ENCODE measurements at places on chromosomes 1 and 21.

DNA sequence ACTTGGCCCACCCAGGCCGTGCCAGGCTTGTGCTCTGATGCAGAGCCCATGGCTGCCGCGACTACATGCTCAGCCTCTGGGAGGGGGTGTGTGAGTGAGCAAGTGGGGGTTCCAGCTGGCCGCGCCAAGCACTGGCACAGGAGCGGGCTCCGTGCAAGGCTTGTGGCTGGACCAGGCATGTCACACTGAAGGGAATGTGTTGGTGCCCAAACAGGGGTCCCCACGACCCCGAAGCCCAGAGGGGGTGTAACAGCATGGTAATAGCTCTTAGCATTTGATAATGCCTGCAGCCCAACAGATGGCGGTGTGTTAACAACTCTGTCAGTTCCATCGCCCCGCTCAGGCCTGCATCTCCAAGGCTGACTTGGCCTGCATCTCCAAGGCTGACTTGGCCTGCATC lies 38.3 kb upstream of the CD46 start:
- no peak for DNase-seq

DNA sequence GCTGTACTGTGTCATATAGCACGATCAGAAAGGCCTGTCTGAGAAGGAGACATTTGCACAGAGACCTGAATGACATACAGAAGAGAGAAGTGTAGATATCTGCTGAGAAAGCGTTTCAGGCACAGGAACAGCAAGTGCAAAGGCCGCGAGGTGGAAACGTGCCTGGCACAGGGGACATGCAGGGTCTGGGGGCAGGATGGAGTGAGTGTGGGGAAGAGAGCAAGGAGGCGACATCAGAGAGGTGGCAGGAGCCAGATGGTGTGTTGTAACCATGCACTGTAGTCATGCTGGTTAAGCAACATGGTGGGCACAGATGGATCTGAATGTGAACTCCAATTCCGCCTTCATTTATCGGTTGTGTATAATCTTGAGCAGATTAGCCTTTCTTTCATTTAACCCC lies 13.0 kb downstream of the KRTCAP2 start:
- DNase-seq = no peak

- DNase-seq = no peak
Measured at GRCh38 chr21:31159808-31160207, 121.5 kb upstream of the KRTAP19-8 start.

- DNase-seq = no peak
Measured at GRCh38 chr1:55575571-55576279, 360.6 kb upstream of the USP24 start.

- no peak for DNase-seq
Measured at GRCh38 chr1:197633447-197634078, 141.7 kb downstream of the DENND1B start.

- no peak for DNase-seq
Measured at GRCh38 chr1:174914991-174915390, 84.8 kb upstream of the CACYBP start.

DNA sequence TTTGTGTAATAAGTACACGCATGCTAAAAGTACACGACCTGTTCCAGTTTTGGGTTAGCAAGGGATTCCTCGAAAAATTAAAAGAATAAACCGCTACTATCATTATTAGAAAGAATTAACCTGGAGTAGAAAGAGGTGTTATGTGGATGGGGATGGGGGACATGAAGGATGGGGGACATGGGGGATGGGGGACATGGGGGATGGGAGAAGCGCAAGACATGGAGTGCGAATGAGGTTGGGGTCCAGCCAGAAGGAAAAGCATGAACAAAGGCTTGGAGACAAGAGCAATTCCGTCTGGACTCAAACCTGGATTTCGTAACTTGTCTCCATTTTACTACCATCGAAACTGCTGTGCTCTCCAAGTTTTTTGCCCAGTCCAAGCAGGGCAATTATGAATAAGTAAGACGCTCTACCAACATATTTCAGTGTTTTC lies 591 bp upstream of the KDM1A start:
- DNase-seq = no peak

DNA sequence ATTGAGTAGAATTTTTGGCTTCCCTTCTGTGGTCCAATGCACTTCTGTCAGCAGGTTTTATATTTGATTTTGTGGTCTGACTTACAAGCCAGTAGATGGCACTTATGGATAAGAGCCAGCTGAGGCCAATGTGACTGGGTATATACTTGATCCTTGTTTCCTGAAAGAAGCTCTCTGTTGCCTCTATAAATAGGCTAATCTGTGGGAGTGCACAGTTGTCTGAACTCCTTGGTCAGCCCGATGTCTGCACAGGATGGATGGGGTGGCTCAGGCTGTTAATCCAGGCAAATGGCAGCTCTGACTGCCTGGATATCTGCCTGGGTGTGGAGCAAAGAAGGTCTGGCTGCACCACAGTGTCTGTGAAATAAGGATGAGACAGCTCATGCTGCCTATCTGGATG lies 1183.7 kb upstream of the PRMT6 start:
- no peak for DNase-seq

Measured in activated CD4-positive, alpha-beta T cell treated with anti-CD3 and anti-CD28 coated beads, Interleukin-2, amount 50 U/mL, for 16 hours (primary cell).